ENCODE measurements at places on chromosomes 13 and 19. TPM values are rescaled to one million over a fixed set of nuclear protein-coding genes. Genes with fewer than 3 reads are reported as not detected.

Gene MBD3L2B
- not detected for polyA plus RNA-seq

Gene SIGLEC8
- polyA plus RNA-seq = not detected

Gene GJB2
- 0.20 TPM for polyA plus RNA-seq

Gene RASIP1
- 20.4 TPM for polyA plus RNA-seq

Gene KLK8
- 0.07 TPM for polyA plus RNA-seq

Gene KLK2
- not detected for polyA plus RNA-seq

Gene MBD3L2
- polyA plus RNA-seq = not detected

Gene C5AR2
- 0.79 TPM for polyA plus RNA-seq

Gene FPR1
- polyA plus RNA-seq = 0.97 TPM

Gene ODAD3
- polyA plus RNA-seq = 1.1 TPM

Gene ZIC5
- polyA plus RNA-seq = not detected

Gene RGS9BP
- polyA plus RNA-seq = 1.2 TPM

Gene DKKL1
- polyA plus RNA-seq = 0.50 TPM

Gene C19orf33
- polyA plus RNA-seq = 4.3 TPM

Gene ZNF600
- 2.4 TPM for polyA plus RNA-seq

Gene TMPRSS9
- polyA plus RNA-seq = not detected

Gene LPAR6
- 14.3 TPM for polyA plus RNA-seq

Gene UNC13A
- polyA plus RNA-seq = 0.05 TPM

Gene SYCN
- not detected for polyA plus RNA-seq

Gene MISP
- 0.02 TPM for polyA plus RNA-seq

Gene PRRG2
- polyA plus RNA-seq = 1.2 TPM

Gene POU2F2
- 0.77 TPM for polyA plus RNA-seq

Gene ZNF541
- 0.20 TPM for polyA plus RNA-seq
